Stimulated activated CD8-positive, alpha-beta memory T cell treated with anti-CD3 and anti-CD28 coated beads, Interleukin-12 subunit alpha, Interleukin-12 subunit beta, amount 100 ng/mL, for 4 hours (primary cell): ENCODE measurements at places on chromosomes 12 and 14.

DNA sequence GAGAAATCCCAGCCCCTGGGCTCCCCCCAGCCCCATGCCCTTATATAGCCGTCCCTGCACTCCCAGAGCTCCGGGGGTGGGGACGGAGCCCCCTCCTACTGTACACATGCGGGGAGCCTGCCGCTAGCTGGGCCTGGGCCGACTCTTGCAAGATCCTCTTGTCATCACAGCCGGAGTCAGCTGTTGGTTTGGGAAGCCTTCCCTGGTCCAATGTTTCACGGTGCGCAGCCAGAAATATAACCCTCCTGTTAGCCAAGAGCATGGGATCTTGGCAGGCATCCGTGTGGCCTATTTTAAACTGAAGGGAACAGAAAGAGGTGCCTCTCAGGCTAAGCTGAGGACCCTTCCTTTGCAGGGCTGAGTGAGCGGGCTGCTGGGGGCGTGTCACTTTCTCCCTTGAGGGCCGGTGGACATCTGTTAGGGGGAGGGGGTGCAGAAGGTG, 175.3 kb downstream of the TSPAN9 start:
- no peak for DNase-seq

GRCh38 chr12:66063916-66064315, 66.6 kb downstream of the LLPH start:
- no peak for DNase-seq

DNA sequence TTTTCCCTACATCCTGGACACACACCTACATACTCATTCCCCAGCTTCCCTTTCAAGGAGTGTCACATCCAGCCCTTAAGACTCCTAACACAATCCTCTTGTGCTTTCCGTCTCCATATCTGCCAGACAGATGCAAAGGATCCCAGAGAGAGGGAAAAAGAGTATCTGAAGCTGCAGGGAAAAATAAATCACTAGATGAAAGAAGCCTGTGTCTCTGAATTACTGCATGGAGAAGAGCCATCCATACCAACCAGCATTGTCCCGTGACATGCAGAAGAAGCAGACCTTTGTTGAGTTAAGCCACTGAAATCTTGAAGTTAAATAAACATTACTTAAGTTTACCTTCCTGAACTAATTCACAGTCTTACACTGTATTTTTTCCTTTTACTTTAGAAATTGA, 54.6 kb downstream of the GTF2A1 start:
- no peak for DNase-seq

DNA sequence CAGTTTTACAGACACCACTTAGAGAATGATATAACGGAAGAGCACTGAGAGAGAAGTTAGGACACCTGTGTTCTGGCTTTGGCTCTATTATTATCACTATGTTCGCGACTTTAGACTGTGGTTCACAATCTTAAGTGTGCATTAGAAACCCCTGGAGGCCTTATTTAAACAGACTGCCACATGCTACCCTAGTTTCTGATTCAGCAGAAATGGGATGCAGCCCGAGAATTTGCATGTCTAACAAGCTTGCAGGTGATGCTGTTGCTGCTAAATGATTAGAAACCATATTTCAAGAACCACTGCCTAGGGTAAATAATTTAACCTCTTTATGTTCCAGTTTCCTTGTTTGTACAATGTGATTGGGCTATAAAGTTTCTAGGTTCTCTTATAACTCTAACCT, 3.6 kb upstream of the RAD51AP1 start:
- DNase-seq, result no peak

DNA sequence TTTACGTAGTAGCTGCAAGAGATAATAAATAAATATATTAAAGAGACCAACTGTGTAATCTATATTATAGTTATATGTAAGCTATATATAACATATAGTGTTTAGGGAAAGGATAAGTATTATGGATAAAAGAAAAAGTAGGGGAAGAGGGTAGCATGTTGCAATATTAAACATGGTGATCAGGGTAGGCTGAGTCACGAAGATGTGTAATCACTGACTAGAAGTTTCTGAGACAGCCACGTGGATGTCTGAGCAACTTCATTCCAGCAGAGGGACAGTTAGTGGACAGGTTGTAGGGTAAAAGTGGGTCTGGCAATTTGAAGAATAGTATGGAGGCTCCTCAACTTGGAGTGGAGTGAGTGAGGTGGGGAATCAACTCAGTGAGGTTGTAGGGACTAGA, 109.7 kb downstream of the ANO4 start:
- no peak for DNase-seq

DNA sequence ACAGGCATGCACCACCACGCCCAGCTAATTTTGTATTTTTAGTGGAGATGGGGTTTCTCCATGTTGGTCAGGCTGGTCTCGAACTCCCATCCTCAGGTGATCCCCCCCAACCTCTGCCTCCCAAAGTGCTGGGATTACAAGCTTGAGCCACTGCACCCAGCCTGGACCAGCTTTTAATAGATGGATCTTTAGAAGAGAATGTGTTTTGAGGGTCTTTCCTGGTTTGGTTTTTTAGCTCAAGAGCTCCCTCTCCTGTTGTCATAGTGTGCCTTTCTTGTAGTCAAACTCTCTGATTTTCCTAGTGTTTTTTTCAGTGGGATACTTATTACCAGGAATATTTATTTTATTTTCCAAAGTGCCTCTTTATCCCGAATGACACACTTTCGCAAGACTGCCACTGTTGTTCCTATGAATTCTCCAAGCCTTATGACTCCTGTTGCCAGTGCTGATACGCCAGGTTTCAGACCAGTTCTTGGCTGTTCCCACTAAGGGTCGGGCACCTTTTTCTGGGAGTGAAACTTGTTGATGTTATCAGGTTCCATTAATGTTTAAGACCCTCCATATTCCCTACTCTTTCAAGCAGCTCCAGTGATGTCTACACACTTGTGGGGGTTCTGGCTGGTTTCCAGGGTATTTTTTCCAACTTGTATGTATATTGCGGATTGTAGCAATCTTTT, 31.5 kb upstream of the LIMA1 start:
- no peak for DNase-seq

GRCh38 chr14:55605793-55606192, 25.8 kb downstream of the KTN1 start:
- no peak for DNase-seq

GRCh38 chr14:103016594-103016993, 40.8 kb downstream of the CDC42BPB start:
- no peak for DNase-seq

GRCh38 chr14:47596232-47596631, 79.2 kb downstream of the MDGA2 start:
- no peak for DNase-seq

GRCh38 chr12:22360774-22361173, 26.3 kb upstream of the ST8SIA1 start:
- no peak for DNase-seq

GRCh38 chr14:100692859-100693558, 33.7 kb upstream of the DLK1 start:
- DNase-seq, result no peak

DNA sequence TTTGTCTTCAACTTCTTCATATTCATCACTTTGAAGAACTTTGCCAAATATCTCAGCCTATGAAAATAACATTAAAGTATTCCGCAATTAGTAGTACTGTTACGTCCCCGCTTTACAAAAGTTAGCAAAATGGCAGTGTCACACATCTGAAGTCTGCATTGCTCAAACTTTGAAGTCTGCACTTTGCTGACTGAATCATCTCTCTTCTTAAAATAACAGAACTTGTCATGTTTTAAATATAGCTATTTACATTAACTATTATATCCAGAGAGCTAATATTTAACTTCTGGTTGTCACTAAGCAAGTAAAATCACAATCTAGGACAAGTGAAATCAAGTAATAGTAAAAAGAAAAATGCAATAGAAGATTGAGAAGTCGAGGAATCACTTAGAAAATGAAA, 34.5 kb downstream of the IPO8 start:
- no peak for DNase-seq

DNA sequence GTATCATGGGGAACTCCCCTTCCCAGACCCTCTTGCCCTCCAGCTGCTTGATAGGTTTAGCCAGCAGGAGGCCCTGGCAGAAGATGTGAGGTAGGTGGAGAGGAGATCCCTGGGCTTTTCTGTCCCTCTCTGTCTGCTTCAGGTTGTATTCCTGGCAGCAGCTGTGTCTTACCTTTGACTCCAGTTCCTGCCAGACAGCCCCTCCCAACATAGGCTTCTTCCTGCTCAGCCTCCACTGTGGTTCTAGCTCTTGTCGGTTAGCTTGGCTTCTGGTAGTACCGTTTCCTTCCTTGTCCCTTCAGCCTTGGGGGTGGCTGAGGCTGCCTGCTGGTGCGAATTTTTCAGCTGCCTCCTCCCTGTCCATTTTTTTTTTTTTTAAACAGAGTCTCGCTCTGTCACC, 215.7 kb upstream of the CRY1 start:
- DNase-seq, result no peak

DNA sequence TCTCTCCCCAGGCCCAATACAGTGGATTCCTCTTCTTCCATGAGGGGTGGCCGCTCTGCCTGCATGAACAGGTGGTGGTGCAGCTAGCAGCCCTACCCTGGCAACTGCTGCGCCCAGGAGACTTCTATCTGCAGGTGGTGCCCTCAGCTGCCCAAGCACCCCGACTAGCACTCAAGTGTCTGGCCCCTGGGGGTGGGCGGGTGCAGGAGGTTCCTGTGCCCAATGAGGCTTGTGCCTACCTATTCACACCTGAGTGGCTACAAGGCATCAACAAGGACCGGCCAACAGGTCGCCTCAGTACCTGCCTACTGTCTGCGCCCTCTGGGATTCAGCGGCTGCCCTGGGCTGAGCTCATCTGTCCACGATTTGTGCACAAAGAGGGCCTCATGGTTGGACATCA, 3.8 kb downstream of the ARHGEF40 start:
- DNase-seq, result no peak

- no peak for DNase-seq
Observed at GRCh38 chr12:58557171-58557570, 363.1 kb downstream of the LRIG3 start.

GRCh38 chr12:64082866-64083268, 139.2 kb downstream of the KICS2 start:
- no peak for DNase-seq

GRCh38 chr14:89813617-89814031, 140.9 kb downstream of the EFCAB11 start:
- DNase-seq, result no peak

DNA sequence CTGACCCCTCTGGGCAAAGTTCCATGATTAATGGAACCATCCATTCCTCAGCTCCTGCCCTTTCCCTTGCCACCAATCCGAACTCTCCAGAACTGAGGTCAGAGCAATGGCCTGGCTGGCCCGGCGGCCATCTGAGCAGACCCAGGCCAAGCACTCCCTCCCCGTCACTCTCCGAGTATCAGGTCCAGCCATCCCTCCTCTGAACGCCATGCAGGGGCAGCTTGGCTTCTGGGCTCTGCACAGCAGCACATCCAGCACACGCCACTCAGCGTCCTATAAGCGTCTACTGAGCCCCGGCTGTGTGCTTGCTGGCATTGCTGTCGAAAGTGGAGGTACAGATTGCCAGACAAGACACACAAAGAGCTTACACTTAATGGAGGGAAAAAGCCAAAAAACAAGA, 34.3 kb upstream of the VWF start:
- no peak for DNase-seq

GRCh38 chr12:110171636-110172035, 47.5 kb downstream of the IFT81 start:
- DNase-seq, result no peak
